ENCODE measurements at places on chromosomes 2 and 18.

DNA sequence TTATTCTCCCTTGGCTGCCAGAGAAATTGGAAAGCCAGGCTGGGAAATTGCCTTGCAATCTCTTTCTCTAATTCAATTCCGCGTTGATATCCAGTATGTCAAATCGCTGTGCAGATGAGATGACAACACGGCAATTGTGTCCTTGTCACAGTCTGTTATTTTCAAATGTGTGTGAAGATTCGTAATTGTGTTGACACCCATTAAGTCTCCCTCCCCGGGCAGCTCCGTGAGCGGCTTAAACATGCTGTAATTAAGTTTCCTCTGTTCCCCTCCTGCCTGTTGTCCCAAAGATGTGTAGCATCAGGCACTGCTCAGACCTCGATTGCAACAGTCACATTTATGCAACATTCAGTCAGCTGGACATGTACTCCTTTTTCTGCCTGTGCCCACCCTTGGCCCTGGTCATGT lies 209.5 kb downstream of the LPIN1 start:
- DNase-seq, result no peak

- DNase-seq, result no peak
Observed at GRCh38 chr18:36104749-36105148, 24.4 kb downstream of the SLC39A6 start.

GRCh38 chr2:240338274-240338673 lies 97.2 kb upstream of the GPC1 start:
- no peak for DNase-seq

GRCh38 chr2:68193787-68194372 lies 36.2 kb downstream of the PNO1 start:
- DNase-seq, result no peak

DNA sequence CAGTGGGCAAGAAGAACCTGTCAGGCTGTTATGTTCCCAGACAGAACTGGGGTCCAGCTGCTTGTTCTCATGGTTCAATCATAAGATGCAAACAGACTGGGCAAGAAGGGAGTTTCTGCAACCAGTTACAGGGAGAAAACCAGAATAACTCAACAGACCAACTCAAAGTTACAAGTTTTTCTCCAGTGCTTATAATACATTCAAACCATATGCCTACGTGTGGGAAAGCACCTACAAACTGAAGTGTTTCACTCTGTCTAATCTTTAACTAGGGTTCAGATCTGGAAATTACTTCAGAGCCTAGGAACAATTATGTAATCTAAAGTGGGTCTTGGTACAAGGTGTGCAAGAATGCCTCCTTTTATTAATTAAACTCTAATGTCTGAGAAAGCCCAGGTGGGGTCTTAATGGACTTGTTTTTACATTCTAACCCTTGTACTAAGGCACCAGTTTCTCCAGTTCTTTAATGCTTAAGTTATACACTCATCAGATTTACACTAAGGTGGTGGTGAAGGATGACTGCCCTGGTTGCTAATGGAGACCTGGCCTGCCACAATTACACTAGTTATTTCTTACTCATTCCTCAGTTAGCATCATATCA lies 951.9 kb downstream of the TSN start:
- DNase-seq, result no peak

GRCh38 chr2:3756306-3756705 lies 52.9 kb downstream of the DCDC2C start:
- DNase-seq, result no peak

DNA sequence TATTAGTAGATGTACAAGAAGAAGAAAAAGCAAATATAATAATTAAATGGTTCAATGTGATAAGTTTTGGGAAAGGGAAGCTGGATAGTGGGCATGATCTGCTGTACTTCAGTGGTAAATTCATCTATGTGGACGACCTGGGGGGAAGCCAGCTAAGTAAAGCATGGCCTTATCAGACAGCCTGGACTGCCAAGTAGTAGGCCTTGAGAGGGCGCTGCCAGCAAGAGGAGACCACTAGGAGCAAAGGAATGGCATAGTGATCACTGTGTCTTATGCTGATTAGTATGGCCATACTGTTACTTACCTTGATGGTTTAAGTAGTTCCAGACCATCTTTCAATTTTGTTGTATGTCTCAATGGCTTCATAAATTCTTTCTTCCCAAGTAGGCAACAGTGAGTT lies 287.6 kb downstream of the SETBP1 start:
- no peak for DNase-seq

Data from stimulated activated CD4-positive, alpha-beta T cell treated with anti-CD3 and anti-CD28 coated beads, TNF-alpha, amount 100 ng/mL, for 1 hour (primary cell).